ENCODE measurements at places on chromosomes 6 and 20.

- DNase-seq, result no peak
Observed at GRCh38 chr6:127118298-127119101, at the start of gene RSPO3. Gene RSPO3, plus strand, starts transcription at chr6:127118671. Its CDS starts 522 bp downstream, at chr6:127119193.

DNA sequence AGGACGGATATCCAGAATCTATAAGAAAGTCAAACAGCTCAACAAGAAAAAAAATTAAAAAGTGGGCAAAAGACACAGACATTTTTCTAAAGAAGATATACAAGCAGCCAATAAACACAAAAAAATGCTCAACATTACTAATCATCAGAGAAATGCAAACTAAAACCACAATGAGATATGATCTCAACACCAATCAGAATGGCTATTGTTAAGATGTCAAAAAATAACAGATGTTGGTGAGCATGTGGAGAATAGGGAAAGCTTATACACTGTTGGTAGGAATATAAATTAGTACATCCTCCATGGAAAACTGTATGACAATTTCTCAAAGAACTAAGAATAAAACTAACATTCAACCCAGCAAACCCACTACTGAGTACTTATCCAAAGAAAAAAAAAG lies 23.3 kb upstream of the OSTM1 start:
- no peak for DNase-seq

- no peak for DNase-seq
Observed at GRCh38 chr6:103081876-103082630, 1688.5 kb downstream of the GRIK2 start.

DNA sequence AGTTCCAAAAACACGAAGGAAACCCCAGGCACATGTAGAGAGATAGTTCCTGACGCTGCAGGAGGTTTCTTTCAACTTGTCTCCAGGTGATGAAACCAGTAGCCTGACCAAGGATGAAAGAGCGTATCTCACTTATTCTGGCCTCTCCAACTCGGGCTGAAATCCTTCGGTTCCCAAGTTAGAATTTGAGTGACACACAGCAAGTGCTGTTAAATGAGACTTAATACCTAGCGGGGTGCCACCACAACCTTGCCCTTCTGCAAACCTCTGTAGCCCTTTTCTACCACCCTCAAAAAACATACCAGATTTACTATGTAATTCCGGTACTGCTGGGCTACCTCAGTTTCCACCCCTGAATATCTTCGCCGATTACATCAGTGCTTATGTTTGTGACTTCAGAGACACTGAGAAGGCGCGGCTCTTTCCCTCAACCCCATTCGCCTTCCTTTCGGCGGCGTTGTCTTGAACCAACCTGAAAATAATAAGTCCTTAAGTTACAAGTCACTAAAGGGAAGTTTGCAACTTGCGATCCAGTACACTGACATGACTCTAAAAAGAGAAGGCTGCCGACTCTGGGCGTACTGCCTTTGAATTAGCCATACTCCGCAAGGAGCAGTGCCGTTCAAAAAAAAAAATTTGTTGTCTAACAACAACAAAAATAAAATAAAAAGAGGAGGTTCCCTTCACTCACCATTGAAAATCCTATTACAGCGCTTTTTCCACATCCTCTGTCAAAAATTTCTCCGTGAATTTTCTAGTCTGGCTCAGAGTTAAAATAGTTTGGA lies 194.9 kb upstream of the ZNF184 start:
- no peak for DNase-seq

- no peak for DNase-seq
Observed at GRCh38 chr6:160130729-160131484, 9.3 kb downstream of the SLC22A1 start.

Data from NCI-H510A treated with DMSO at 0.1 percent for 48 hours (cell line).